ENCODE measurements at places on chromosomes 12 and 14. TPM values are rescaled to one million over a fixed set of nuclear protein-coding genes. Genes with fewer than 3 reads are reported as not detected.

The AHNAK2 gene
- under 0.01 TPM for total RNA-seq

The CCDC184 gene
- 0.34 TPM for total RNA-seq

The NGB gene
- not detected for total RNA-seq

The GTF2A1 gene
- 42.8 TPM for total RNA-seq

DNA sequence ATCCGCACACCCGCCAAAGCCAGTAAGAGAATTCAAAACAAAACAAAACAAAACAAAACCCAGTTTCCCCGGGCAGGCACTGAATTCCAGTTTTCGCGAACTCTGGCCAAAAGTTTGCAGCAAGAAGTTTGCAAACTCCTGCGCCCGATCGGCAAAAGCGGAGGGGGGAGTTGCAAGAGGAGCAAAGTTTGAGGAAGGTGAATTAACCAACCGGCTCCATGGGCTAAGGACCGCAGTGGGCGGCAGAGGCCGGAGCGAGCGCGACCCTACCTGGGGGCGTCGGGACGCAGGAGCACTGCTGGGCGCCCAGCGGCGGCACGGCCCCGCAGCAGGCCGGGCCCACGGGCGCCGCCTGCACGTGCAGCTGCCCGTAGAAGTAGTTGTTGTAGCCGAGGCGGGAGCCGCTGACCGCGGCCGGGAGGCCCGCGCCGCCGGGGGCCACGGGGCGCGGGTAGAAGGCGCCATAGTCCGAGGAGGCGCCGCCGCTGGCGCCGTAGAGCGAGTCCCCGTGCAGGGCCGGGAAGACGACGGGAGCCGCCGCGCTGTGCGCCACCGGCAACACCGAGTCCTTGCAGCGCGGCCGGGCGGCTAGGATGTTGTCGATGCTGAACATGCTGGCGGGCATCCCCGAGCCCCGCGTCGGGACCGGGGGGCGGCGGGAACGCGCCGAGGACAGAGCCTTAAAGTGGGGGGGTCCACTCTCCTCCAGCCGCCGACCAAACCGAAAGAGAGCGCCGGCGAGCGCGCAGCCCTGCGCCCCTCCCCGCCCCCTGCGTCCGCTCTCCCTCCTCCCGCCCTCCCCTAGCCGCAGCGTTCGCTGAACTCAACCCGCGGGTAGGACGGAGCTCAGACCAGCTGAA lies at the start of gene GSC:
Gene GSC, minus strand, starts transcription at position 723 of the 860 bp plus-strand sequence. Its CDS starts 98 bp downstream, at position 625.
- DNase-seq = no peak

GRCh38 chr14:72332046-72332445 lies 399.8 kb downstream of the RGS6 start:
- DNase-seq = no peak

- no peak for DNase-seq
These were observed 198.7 kb upstream of the RASSF8 start for GRCh38 chr12:25759752-25760151.

DNA sequence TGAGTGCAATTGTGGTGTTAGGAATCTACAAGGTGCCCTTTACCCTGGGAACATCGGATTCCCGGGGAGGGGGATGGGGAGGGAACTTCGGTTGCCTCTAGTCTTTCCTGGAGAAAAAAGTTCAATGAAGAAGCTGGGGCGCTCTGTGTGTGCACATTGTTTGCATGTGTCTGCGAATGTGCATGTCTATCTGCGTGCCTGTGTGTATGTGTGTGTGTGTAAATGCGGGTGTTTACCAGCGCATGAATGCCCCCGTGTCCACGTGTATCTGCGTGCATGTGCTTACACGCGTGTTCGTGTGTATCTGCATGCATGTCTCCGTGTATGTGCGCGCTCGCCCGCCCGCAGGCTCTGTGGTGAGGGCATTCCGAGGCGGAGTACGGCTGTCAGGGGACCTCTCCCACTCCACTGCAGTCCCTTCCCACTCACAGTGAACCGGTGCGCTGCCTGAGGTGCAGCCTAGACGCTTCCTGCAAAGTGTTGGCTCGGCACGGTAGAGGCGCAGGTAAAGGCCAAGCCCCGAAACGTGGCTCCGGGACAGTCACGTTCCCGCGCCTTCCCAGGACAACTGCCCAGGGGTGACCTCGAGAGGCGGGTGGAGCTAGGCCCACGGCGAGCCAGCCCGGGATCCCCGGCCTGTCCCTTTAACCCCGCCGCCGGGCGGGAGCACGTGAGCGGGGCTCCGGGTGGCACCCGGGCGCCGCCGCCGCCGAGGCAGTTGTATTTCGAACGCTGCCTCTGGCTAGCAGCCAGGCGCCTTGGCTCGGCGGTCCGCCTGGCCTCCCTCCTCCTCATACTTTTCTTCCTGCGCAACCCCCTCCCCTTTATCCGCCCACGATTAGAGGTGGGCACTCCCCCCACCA lies 539 bp upstream of the HMGA2 start:
- DNase-seq = no peak

DNA sequence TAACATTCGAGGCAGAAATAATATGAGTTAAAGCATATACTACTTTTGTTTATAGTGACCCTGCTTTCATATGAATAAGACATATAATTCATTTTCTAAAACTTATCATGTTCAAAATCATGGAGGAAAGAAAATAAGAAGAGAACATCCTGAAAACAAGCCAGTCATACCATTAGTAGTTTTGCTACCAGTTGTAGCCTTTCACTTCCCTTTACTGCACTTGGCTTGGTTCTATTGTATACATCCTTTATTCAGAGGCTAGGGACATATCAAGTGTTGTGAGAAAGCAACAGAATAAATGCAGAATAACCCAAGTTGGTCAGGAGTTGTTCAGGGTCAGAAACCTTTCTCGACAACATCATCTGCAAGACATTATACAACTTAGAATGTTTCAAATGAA lies 598.7 kb downstream of the SOX5 start:
- no peak for DNase-seq

DNA sequence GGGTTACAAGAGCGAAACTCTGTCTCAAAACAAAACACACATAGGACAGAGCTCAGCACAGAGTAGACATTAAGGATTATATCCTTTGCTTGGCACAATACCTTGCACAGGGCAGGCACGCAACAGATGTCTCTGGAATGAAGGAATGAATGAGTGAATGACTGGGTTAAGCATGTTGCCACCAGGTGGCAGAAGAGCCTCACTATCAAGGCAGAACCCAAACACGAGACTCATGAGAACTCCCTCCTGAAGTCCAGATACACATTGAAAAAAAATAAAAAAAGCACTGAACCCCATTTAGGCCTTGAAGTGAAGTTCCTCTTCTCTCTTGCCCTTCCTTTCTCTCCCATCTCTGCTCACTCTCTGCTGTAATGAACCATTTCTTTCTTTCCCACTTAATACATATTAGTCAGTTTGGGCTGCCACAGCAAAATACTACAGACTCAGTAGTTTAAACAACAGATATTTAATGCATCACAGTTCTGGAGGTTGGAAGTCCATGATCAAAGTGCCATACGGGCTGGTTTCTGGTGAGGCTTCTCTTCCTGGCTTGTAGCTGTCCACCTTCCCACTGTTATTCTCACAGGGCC lies 26.6 kb upstream of the LTA4H start:
- peak; percentile 75 for DNase-seq

- DNase-seq = no peak
These were observed 20.4 kb downstream of the TMTC1 start for GRCh38 chr12:29763301-29763683.

DNA sequence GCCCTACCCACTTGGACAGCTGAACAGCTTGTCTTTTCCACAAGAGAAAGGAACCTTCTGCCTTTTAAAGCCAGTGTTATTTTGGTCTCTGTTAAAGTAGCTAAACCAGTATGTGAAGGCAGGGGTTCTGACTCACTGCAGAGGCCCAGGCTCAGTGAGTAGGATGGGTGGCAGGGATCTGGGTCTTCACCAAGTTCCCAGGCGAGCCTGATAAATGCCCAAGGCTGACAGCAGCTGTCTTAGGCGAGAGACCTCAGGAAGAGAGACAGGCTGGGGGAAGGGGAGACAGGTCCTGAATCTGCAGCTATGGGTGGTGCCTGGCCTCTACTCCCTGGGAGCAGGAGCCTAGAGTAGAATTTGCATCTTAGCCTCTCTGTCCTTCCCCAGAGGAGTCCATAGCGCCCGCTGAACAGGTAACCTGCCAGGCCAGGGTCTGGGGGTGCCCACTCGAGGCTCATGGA lies 18.1 kb upstream of the KIF26A start:
- no peak for DNase-seq

DNA sequence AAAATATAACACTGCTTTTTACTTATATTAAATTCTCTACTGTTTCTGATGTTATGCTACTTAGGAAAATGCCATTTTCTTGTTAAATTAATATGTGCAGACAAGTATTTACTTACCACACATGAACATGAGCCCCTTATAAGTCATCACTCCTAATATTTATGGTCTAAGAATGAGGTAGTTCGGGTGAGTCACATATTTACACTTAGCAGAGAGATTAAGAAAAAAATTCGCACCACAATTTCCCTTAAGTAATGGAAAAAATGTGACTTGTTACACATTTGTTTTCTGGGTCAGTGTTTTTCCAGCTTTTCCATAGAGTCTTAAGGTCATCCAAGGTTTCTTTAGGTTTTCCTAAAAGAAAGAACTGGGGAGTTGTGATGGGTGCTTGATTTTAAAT lies 68.3 kb downstream of the RERG start:
- DNase-seq = no peak
